Chondrocyte (in vitro differentiated cells): ENCODE measurements at places on chromosomes 11 and 22.

GRCh38 chr11:91231226-91231625 lies 993.4 kb upstream of the FAT3 start:
- DNase-seq: no peak

- no peak for DNase-seq
These were observed 76.2 kb upstream of the VPREB1 start for GRCh38 chr22:22168190-22168940.

DNA sequence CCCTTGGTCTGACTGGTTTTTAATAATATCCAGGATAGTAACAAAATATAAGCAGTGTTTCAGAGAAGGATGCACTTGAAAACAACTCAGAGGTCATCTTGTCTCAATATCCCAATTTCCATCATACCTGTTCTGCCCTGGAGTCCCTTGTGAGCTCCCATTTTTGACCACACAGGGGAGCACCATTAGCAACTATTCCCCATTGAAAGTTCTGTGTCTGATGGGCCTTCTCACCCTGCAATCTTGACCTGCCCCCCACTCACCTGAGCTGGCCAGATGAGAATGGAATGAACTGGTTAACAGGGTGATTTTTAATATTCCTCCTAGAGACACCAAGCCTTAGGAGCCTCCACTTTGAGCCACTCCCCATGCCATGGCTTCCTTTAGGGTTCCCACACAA lies 3.8 kb upstream of the CAPN5 start:
- no peak for DNase-seq

- no peak for DNase-seq
These were observed 9.1 kb downstream of the DENND6B start for GRCh38 chr22:50317674-50318073.

GRCh38 chr11:97163631-97164191 lies 773.9 kb downstream of the JRKL start:
- DNase-seq: no peak

- DNase-seq: no peak
These were observed 63.6 kb upstream of the TIMP3 start for GRCh38 chr22:32737811-32738497.

DNA sequence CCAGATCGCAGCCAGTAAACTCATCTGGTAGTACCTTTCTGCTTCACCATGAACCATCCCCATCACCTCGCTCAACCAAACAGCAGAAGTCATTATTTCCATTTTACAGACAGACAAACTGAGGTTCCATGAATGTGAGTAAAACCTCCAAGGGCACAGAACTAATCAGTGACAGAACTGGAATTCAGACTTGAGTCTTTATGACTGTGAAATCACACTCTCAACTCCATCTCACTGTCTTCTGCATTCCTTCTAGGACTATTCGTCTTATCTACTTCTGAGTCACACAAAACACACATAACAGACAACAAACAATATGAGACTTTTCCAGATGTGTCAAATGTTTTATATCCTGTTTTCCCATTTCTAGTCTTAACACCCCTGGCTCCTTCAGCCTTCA lies 9.3 kb upstream of the NUP50 start:
- no peak for DNase-seq

DNA sequence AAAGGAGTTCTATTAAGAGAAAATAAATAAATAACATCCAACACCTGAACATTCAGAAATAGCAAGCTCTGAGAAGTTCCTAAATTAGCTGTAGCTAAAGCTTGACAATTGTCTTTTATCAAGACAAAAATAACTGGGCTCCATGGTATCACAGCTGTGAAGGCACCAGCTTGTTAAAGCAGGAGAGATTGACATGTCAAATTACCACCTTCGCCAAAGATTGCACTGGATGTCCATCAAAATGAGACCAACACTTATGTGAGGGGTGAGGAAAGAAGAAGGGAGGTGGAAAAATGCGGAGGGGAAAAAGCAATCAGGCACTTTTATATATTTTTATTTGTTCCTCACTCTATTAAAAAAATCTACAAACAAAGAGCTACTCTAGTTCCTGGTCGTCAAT lies 1827.5 kb upstream of the RAG2 start:
- DNase-seq: no peak

DNA sequence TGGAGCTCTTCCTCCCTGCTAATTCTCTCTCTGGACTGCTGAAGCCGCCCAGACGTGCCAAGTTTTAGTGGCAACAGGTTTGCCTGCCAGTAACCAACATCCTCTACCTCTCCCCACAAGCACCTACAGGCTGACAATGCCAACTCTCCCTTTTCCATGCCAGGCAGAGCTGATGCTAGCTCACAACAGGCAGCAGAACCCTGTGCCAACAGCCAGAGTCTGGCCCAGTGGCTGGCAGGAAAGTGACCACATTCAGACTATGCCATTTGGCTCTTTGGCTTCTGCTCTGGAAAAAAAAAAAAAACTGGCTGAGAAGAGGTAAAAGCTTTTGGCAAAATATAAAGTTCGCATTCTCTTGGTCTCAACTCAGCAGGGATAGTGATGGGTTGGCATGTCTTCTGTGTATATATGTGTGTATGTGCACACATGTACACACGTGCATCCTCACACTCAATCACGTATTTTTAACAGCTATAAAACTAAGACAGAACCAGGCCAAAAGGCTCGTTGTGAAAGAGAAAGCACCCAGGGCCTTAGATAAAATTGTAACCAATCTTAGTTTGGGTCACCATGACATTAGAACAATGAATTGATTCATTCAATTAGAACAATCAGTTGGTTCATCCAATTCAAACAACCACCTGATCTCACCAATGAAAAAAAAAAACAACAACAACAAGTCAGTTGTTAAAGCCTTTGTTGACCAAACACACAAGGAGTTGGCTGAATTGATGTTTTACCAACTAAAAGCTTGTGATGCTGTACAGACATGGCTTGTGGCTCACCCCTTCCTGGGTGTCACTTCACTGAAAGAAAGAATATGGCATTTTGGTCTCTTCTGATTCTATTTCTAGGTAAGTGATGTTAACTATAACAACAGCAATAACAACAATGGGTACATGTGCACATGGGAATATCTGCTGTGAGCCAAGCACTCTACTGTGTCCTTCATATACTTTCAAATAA lies 48.6 kb downstream of the TRIM29 start:
- DNase-seq: no peak

DNA sequence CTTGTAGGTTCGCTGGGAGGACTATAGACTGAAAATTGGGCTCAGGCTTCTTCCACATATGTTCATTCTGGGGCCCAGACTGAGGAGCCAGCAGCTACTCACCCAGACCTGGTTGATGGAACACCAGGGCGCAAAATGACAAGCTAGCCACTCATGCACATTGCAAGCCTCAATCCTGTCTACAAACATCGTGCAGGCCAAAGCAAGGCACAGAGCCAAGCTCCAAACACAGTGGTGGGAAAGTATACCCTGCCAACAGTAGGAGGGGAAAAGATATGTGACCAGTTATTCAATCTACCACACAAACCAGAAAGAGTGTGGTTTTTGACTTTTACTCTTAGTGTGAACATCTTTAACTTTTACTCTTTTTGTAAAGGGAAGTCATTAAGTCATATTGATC lies 660.5 kb downstream of the NTM start:
- no peak for DNase-seq
